ENCODE measurements at places on chromosomes 5 and 9. TPM values are rescaled to one million over a fixed set of nuclear protein-coding genes. Genes with fewer than 3 reads are reported as not detected.

- no peak for DNase-seq
These were observed 26.7 kb downstream of the POLR1E start for GRCh38 chr9:37512437-37512836.

GRCh38 chr9:34796924-34797323 is 87.0 kb upstream of the CCL21 start:
- peak; percentile 60 for DNase-seq

- DNase-seq = no peak
These were observed 149.8 kb downstream of the ICE1 start for GRCh38 chr5:5572010-5572865.

FOXE1 gene
- not detected for total RNA-seq

DNA sequence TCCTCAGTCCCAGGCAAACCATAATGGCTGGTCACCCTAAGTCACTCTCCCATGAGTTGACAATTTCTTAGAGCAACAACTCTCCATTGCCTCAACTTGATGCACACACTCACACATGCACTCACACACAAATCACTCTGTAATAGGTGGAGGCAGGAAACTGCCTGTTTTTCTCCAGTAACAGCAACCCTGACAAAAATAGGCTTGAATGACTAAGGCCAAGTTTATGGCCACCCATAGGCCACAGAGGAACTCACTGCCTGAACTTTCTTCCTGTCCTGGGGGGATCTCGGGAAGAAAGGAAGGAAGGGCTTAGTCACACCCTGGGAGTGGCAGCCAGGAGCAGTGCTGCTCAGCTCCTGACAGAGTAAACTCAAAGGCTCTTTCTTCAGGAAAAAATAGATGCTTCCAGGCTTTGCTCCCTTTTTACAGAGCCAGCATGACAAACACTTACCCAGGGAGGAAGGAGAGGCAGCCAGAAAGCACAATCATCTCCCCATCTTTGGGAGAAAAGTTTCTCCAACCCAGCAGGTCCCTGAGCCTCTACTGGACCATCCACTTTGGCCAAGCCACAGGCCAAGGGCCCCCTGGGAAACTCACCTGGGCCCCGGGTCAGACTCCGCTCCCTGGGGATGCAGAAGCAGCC is 368 bp downstream of the SH3TC2 start:
- DNase-seq = no peak

DNA sequence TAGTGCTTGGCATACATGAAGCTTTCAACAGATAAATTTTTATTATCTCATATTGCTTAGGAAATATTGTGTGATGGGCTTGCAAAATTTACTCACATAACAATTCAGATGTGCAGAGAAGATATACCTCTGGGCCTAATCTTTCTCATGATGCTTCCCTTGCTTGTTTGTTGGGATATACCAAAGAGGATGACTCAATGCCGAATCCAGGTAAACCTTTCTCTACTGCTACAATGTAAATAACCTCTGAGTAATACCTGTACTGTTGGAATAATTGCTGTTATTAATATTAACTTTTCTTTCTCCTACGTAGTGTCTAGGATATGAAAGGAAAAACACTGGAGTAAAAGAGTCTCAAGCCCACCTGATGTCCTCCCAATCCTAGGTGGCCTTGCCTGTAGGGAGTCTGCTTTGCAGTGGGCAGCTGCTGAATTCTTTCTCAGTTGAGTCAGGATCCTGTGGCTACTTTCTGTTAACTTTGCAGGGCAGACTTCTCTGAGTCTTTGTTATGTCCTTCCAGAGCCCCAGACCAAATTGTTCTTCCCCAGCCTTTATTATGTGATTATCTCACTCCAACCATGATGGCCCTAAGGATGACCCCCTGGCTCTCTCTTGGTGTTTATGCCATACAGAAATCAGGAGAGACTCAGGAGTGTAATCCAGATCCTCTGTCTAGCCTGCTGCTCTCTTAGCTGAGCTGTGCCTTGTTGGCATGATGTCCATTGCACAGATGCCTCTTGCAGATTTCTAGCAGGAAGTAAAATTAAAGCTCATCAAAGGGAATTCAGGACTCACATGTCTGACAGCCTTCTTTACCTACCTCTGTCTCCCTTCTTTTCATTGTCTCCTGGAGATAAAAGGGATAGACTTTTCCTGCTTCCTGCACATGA is 208.1 kb downstream of the SNX18 start:
- DNase-seq = no peak

SLIT3 gene
- total RNA-seq = 0.86 TPM

DNA sequence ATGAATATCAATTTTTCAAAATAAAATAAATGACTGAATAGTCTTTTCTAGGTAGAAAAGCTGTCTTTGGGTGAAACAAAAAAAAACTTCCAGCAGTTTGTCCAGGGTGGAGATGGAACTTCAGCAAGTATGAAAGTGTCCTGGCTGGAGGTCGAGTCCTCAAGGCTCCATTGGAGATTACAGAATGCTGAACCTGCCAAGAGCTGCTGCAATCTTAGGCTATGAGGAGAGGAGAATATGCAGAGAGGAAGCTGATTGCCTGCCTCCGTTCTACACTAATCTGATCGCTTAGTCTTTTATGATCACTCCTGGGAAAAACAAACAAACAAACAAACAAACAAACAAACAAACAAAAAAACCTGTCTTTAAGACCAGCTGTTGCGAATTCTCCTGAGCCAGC is 50.6 kb downstream of the NREP start:
- DNase-seq = no peak

NFIB gene
- total RNA-seq = 11.6 TPM

DNA sequence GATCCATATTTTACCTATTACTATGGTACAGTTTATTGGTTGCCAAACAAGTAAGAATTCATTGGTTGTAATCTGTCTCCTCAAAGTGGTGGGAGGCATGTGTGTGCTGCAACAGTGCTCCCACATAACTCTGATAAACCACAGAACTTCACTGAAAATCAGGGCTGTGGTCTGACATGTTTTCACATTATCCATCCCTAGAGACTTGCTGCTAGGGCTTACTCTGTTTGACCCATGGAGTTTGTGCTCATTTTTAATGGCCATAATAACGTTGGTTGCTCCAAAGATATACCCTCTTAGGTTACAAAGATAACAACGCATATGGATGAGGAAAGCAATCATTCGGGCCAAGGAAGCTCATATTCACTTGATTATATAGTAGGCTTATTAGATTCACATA is 37.0 kb downstream of the HACD4 start:
- no peak for DNase-seq

DNA sequence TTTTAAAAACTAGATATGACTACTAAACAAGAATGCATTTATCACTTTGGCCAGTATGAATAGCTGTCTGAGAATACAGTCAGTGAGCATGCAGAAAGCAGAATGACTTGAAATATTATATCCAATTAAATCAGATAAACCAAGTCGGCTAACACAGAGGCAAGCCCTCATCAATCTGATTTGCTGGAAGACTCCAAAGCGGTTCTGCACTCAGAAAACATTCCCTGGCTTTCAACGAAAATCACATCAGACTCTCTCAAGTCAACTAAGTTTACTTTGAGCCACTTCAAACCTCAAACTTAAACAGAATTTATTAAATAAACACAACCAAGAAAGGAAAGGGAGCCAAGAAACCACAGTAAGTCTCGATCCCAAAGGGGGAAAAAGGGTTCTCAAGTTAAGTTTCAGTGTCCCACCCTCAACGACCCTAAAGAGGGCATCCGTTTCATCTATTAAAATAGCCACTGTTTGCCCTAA is 1.4 kb downstream of the MYO10 start:
- DNase-seq = no peak

- DNase-seq = no peak
These were observed 23.7 kb downstream of the NIPBL start for GRCh38 chr5:36900283-36900682.

DNA sequence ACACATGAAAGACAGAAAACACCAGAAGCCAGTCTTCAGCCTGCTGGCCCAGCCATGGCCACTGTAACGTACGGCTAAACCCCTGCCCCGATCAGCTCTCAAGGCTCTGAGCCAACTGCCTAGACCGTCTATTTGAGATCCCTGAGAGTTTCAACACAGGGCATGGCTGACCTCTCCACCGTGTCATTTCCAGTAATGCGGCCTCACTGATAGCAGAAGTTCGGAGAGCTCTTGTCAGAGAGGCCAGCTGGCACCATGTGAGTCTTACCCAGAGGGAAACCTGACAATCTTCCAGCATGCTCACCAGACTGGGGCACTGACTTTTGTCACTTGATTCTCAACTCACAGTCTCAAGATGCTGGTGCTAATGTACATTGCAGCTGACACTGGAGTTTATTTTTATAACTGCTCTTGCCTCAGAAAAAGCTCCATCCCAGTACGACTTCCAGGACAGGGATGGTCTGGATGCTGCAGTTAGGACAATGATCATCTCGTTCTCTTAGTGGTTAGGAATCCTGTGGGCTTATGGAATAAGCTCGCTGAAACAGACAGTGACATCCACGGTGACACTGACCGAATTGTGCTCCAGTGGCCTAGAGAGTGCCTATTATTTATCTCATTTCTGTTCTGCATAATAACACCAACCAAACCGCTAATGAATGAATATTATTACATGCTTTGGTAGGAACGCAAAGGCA is 372.7 kb downstream of the ICE1 start:
- no peak for DNase-seq

SHISAL2B gene
- total RNA-seq = 8.6 TPM

- DNase-seq = no peak
These were observed 4.4 kb downstream of the SNX18 start for GRCh38 chr5:54521856-54522479.

- DNase-seq = no peak
These were observed 65.6 kb downstream of the MEGF9 start for GRCh38 chr9:120648581-120649197.

LCP2 gene
- total RNA-seq = 0.26 TPM

DNA sequence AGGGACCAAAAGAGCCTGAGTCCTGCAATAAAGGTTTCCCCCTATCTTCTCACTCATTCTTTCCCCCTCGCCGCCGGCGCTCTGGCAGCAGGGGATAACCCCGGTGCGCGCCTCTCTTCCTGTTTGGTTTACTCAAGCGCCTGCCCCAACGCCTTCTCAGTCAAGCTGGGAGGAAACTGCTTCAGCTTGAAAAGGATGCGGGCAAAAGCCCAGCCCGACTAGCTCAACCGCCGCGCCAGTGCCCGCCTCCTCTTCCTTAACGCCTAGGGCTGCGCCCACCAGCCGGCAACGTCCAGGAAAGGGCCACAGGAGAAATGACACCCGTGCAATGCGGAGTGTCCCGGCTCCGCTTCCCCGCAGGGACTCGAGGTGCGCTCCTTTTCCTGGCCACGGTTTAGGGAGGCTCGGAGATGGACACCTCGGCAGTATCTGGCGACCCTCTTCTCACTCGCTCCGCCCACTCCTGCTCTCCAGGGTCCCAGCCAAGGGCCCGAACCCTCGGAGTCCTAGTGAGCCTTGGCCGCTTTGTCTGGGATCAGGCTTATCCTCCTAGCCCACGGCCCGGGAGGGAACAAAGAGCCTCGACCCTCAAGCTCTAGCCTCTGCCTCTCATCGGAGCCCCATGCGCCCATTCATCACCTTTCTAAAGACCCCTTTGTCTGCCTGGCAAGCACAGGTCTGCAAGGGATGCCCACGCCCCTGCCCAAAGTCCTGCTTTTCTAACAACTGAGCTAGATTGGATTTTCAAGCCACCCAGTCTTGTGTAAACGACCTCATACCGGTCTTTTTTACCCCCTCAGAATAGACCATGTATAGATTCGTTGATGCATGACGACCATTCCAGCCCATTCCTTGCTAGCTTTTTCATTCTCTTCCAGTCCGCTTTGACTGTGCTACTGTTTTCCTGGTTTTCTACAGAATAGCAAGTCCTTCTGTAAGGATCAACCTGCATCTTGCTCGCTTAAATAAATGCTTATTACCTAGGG is 2.0 kb downstream of the ST8SIA4 start:
- no peak for DNase-seq

GRCh38 chr5:115262011-115262320 is 711 bp downstream of the PGGT1B start:
- no peak for DNase-seq

DNA sequence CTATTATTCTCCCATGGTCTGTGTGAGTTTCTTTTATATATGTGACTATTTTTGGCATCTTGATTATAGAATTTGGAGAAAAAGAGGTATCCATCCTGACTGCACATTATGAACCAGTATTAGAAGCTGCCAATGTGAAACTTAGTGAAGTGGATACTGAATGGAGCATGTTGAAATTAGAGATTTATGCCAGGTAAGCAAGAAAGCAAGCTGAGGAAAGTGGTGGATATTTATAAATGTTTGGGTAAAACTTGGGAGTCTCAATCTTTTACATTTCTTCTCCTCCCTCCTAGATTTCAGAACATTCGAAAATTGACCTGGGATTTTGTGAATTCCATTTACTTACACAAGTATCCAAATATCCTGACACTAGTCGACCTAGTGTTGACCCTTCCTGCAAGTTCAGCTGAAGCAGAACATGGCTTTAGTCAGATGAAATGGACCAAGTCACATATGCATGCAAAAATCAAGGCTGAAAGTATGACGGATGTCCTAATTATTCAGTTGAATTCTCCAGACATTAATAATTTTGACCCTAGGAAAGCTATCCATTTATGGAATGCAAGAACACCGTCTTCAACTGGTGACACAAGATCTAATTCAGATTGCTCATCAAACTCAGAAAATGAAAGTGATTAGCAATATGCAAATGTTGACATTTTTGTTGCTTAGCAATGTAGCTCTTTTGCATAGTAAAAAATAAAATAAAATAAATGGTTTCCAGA is 66.8 kb upstream of the IL7R start:
- no peak for DNase-seq

ST8SIA4 gene
- total RNA-seq = 0.50 TPM

PCDHGA11 gene
- total RNA-seq = 8.2 TPM

Data from H1 (cell line).